ENCODE measurements at places on chromosomes 2 and 18.
A peak's percentile ranks its signal among the peaks of the same experiment; 100 is the strongest.

DNA sequence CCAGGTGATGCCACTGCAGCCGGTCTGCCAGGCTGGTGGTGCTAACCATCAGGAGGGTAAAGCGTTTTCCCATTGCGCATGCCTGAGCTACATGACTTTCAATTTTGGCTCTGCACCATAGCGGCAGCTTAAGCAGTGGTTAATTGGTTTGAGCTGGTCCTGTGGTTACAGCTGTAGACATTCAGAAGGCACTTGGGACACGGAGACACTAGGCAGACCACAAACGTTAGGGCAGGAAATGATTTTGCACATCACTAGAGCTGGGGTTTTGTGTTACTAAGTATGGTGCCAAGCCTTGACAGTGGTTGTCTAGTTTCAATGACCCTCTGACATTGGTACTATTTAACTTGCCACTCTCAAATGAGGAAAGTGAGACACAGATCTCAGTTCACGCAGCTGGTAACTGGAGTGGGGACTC is 28.9 kb upstream of the CNOT11 start:
- DNase-seq: peak; percentile 68

- DNase-seq: no peak
These were observed 121.9 kb downstream of the TNS1 start for GRCh38 chr2:217880891-217881290.

DNA sequence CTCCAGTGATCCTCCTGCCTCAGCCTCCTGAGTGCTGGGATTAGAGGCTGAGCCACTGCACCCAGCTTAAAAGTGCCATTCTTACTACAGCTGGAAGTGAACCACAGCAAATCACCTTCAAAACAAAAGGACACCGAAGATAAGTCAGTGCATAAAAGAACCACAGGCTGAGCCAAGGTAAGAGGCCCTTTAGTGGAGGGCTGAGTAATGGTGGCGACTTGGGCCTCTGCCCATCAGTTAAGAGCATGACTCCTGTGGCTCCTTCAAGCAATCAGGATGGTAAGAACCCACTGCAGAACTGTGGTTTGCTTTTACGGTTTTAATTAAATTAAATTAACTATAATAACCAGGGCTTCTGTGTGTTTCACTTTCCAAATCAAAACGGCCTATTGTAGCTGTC is 75.1 kb downstream of the CTAGE1 start:
- peak; percentile 85 for DNase-seq

- DNase-seq: no peak
These were observed 776.3 kb upstream of the CDH7 start for GRCh38 chr18:64974391-64975125.

GRCh38 chr2:158580760-158581159 is 124.0 kb downstream of the PKP4 start:
- no peak for DNase-seq

GRCh38 chr2:224561234-224562005 is 23.7 kb downstream of the CUL3 start:
- DNase-seq: no peak

DNA sequence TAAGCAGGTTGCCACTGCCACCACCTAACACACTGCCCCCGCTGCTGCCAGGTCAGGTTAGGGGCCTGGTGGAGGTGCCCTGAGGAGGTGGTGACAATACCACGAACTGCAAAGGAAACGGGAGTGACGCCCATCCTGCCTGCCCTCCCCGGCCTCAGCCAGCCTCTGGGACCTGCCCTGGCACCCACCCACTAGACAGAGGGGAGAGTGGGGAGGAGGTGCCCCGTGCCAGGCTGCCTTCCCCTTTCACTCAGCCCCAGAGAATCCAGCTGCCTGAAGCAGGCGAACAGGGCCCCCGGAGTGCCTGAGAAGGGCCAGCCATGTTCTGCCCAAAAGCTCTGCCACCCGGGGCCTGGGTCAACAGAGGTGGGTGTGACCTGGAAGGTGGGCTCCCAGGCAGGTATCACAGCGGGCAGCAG is 44.5 kb upstream of the FOSL2 start:
- DNase-seq: peak; percentile 64

- DNase-seq: no peak
These were observed 42.5 kb downstream of the CPO start for GRCh38 chr2:206981739-206982340.

DNA sequence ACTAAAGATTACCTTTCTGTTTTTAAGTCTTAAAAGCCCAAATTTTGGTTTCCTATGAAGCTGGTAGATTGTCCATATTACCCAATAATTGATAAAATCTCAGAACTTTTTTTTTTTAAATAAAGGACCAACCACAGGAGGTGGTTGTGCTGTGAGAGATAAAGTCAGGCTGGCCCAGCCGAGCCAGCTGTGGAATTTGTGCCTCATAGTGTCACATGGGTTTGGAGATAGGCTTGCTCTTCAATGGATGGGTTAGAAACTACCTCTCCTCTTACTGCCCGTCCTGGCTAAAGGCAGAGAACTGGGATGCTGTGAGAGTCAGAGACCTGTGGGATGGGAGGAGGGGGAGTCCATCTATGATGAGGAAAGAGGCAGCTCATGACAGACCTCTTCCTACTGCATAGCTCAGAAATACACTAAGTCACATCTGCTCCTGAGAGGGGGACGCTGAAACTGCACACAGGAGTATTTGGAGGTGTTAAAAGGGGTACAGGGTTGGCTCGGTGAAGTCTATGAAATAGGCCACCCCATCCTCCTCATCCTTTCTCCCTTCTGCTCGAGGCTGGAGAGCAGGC is 99.7 kb upstream of the MGAT4A start:
- no peak for DNase-seq

DNA sequence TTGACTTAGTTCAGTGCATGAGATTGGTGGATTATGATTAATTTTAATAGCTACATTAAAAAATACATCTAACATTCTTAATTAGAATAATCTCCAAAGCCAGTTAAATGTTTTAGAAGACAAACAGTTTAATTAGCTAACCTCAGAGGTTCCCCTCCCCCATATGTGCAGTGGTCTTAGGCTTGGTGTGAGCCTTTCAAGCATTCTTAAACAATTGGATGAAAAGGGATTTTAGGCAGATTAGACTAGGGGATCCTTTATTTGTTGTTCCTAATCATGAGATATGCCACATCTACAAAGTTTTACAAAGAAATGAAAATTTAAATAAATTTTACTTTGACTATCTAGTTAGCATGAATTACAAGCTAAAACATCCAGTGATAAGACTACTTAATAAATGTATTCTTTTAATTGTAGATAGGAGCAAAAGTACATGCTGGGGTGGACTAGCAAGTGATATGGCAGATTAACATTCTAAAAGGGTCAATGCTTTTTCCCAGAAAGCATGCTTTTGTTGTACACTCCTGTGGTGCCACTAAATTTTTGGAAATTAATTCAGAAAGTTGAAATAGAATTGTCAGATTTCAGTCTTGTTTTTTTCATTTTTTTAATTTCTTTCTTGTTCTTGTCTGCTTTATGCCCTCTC is 42.7 kb upstream of the OTX1 start:
- DNase-seq: no peak
